ENCODE measurements at places on chromosomes 12 and 14. TPM values are rescaled to one million over a fixed set of nuclear protein-coding genes. Genes with fewer than 3 reads are reported as not detected.

- ATAC-seq = no peak
Measured at GRCh38 chr12:108099778-108100489, 29.2 kb upstream of the WSCD2 start.

GRCh38 chr12:113961921-113962710 lies 4.0 kb downstream of the RBM19 start:
- ATAC-seq = peak; percentile 79

GRCh38 chr12:125185311-125185739 lies 120.1 kb downstream of the AACS start:
- no peak for ATAC-seq

- no peak for ATAC-seq
Measured at GRCh38 chr12:83092129-83092528, 405.4 kb downstream of the TMTC2 start.

DNA sequence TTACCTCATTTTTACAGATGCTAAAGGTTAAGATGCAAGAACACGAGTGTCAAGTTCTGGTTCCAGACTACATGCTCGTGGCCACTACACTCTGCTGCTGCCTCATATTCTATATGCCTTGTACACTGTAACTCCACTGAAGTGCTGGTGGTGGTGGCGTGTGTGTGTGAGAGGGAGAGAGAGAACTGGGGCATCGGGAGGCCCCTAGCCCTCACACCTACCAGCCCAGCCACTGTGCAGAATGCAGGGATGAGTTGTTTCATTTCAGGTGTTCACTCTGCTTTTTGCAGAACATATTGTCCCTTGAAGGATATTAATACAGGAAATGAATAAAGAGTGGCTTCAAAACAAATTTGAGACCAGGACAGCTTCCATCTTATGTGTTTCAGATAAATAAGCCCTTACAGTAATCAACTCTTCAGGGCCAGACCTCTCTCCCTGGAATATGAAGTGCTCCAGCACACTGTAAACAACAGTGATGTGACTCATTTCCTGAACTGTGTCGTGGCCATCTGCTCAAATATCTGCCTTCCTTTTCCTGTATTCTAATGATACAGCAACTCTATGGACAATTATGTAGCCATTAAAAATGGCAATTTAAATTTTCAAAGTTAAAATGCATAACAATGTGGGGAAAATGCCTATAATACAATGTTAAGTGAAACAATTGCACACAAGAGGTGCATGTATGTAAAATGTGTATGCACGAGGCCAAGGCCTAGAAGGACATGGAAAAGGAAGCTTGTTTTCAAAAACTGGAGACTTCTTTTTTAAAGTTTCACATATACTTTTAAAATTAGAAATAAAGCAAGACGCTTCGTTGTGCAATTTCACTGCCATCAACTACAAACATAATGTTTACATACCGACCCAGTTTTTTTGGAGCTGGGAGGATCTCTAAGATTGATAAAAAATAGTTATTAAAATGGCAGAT lies 215.4 kb downstream of the PELI2 start:
- ATAC-seq = peak; percentile 51

DNA sequence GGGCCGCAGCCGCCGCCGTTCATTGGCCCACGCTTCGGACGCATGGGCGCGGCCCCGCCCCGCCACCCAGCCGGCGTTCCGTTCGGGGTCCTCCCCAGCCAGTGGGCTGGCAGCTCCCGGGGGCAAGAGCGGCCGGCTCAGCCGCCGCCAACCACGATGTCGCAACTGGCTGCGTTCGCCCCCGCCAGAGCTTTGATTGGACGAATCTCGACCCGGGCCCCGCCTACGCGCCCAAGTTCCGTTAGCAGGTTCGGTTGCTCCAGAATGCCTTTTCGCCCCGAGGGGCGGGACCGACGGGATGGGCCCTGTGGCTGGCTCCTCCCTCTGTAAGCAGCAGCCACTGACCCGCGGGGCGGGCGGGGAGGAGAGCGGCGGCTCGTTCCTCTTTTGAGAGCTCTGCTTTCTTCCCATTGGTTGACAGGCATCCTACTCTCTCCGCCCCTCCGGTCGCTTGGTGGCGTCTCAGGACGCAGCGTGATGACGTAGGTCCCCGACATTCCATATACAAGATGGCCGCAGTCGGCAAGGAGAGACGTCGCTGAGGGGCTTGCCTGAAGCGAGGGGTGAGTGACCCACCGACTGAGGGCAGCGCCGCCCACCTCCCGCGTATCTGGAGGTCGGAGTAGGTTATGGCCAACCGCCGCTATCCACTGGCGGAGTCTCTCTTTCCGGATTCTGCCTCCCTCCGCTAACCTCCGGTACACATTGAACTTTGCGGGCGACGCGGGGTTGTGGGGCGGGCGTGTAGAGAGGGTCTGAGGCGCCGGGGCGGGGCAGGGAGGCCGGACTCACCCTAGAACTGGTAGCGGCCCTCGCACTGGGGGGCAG lies at the start of gene CCNK:
Gene CCNK, plus strand, starts transcription at position 493 of the 828 bp plus-strand sequence. CDS start 11,269 bp downstream, outside the sequence.
- ATAC-seq = peak; percentile 93

DNA sequence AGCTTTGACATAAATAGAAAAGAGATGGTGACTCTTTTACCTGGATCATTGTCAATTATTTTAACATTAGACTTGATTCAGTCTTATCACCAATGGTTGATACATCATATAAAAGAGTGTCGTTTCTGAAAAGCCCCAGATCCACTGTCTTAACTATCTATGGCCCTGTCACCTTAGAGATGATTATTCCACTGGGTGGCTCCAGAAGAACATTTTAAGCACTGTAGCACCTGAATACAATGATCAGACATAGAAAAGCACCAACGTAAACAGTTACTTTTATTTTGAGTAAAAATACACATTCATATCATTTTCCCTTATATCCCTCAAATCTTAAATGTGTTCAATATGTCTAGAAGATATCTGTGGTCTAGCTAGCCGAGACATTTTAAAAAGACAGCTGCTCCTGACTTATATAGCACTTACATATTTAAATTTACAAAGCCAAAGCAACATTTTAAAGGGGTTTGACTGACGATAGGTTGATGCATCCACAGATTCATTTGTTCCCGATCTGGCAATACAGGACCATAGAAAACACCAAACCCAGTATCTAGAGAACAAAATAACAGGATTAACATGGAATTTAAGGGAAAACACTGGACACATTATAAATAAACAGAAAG lies 32.9 kb downstream of the TSPAN8 start:
- no peak for ATAC-seq

DNA sequence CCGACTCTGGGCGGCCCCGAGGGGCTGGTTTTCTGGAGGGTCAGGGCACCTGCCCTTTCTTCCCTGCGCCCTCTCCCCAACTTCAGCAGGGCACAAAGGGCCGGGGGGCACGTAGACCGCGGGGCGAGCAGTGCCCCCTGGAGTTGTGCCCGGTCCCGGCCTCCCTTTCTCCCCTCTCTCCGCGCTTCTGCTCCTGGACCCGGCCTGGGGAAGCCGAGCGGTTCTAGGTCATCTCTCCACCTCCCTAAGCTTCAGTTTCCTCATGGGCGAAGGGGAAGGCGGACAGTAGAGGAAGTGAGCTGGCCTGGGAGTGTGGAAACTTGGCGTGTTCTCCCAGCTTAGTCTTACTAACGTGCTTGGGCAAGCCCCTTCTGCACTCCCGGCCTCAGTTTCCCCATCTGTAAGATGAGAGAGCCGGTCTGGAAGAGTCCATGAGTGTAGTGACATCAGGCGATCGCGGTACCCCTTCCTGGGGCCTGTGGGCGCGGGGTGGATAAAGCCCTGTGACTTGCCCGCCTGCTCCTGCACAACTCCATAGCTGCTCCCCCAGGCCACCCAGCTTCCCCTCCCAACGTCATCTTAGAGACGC lies 158.6 kb upstream of the PARP11 start:
- peak; percentile 3 for ATAC-seq

GRCh38 chr12:106090591-106091445 lies 47.9 kb downstream of the NUAK1 start:
- ATAC-seq = no peak

DNA sequence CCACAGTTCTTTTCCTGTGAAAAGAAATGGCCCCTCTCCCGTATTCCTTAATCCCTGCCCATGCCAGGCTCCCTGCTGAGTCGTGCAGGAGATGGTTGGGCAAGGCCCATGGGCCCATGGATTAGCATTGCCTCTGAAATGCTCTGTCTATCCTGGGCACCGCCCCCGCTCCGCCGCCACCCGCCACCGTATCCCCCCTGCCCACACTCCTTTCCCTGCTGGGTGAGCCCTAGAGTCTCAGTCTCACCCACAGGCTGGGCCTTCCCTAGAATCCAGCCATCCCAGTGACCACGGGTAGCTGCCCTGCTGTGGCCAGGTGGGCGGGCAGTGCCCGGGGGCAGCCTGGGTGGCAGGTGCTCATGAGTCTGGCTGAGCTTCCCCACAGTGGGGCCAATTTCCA lies 50.6 kb downstream of the TSPAN11 start:
- ATAC-seq = no peak

DNA sequence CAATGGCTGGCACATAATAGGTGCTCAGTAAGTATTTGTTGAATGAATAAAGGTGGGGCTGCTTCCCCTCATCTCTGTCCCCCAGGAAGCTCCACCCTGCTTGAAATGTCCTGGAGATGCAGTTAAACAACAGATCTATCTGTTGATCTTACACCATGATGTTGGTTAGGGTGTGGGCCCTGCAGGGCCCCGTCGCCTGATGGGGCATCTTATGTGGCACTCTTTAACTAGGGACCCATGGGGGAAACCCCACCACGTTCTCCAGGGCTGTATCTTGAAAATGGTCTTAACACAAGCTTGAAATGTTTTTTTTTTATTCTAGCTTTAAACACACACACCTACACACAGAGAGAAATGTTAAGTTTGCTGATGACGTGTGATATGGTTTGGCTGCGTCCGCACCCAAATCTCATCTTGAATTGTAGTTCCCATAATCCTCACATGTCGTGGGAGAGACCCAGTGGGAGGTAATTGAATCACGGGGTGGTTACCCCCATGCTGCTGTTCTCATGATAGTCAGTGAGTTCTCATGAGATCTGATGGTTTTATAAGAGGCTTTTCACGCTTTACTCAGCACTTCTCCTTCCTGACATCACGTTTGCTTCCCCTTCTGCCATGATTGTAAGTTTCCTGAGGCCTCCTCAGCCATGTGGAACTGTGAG lies 741.7 kb downstream of the VRK1 start:
- peak; percentile 31 for ATAC-seq

- no peak for ATAC-seq
Measured at GRCh38 chr14:99166506-99166905, 105.5 kb downstream of the BCL11B start.

- no peak for ATAC-seq
Measured at GRCh38 chr14:77275041-77275580, 4.1 kb upstream of the NGB start.

DNA sequence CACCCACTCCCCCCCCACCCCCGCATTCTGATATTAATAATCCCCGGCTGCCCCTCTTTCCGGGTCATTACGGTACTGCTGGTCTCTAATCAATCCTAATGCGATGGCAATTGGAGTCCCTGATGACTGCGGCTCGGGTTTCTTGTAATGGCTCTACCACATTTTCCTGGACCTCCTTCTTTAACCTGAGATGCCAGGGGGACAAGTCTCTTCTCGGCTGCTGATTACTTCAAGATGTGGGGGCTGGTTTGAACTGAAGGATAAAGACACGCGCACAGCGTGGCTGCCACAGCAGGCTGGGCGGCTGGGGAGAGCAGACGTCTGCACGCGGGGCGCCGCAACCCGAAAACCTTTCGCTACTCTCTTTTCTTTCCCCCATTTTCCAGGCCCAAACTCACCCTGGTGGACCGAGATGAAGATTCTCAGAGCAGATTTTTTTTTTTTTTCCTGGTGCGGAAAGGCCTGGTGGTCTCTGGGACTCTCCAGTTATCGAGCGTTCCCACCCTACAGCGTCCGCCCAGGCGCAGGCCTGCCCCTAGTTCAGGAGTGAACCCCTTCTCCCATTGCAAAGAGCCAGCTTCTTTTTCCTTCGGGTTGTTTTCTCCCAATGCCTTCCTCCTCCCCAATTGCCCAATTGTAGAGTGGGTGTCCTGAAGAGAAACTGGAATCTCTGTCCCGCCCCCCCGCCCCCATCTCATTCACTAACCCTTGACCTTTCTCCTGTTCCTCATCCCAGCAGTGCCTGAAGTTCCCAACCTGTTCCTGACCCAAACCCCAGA lies 6.0 kb upstream of the SIX1 start:
- ATAC-seq = no peak

GRCh38 chr14:70094631-70095030 lies 94.1 kb downstream of the SLC8A3 start:
- ATAC-seq = no peak

DNA sequence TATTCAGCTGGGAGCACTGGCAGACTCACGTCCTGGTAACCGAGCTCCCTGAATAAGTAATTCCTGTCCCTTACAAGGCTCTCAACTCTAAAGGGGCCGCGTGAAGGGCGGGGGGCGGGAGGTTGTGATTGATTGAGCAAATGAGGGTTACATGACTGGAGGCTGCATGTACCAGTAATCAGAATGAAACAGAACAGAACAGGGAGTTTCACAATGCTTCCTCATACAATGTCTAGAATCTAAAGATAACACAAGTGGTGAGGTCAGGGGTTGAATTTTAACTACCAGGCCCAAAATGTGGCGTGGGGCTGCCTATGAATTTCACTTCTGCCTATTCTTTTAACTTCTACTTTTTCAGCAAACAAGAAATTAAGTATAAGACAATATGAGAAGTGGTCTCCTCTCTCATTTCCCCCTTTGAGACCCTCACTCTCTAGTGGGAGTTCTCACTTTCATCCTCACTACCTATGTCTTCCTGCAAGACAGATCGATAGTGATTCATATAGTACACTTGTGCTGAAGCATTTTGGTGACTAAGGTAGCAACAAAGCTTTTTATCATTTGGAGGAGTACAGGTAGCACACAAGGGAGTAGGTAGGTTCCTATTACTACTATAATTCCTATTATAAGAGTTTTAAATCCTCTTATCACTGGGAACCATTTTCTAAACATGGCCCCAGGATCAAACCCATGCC lies 239.8 kb downstream of the KTN1 start:
- ATAC-seq = peak; percentile 43

- peak; percentile 42 for ATAC-seq
Measured at GRCh38 chr14:21860172-21860571, 186.6 kb upstream of the OR4E1 start.

DNA sequence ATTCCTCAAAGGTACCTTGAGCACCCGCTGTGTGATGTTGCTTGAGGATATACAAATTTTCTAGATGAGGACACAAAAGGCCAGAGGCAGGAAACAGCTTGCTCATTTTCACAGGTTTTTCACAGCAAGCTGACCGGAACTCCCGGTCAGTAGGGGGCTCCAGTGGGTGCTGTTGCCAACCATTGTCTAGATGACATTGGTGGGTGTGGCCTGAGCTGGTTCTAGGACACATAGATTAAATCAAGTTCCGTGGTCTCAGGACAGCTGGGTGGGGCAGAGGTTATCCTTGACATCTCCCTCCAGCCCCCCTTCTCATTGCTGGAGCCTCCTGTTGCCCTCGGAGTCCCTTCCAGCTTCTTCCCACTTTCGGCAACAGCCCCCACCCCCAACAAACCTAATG lies 153.6 kb upstream of the FKBP4 start:
- ATAC-seq = no peak

The IGFBP6 gene
- total RNA-seq = 6.0 TPM

The POTEM gene
- not detected for total RNA-seq

The LRIG3 gene
- not detected for total RNA-seq

The PLCZ1 gene
- not detected for total RNA-seq

The TAS2R31 gene
- total RNA-seq = 2.1 TPM

The ALDH1L2 gene
- total RNA-seq = 0.35 TPM

The P2RX7 gene
- total RNA-seq = 3.8 TPM

The ERG28 gene
- 19.4 TPM for total RNA-seq

Measured in activated T-helper 17 cell treated with anti-CD3 and anti-CD28 coated beads, Interleukin-2, amount 50 U/mL, for 72 hours (primary cell).